ENCODE measurements at places on chromosomes 7 and 10. TPM values are rescaled to one million over a fixed set of nuclear protein-coding genes. Genes with fewer than 3 reads are reported as not detected.

Gene TMEM196
- not detected for total RNA-seq

Gene TRIM73
- 1.2 TPM for total RNA-seq

Gene C7orf57
- total RNA-seq: not detected

Gene HOXA2
- 2.2 TPM for total RNA-seq

Gene CTAGE6
- total RNA-seq: not detected

DNA sequence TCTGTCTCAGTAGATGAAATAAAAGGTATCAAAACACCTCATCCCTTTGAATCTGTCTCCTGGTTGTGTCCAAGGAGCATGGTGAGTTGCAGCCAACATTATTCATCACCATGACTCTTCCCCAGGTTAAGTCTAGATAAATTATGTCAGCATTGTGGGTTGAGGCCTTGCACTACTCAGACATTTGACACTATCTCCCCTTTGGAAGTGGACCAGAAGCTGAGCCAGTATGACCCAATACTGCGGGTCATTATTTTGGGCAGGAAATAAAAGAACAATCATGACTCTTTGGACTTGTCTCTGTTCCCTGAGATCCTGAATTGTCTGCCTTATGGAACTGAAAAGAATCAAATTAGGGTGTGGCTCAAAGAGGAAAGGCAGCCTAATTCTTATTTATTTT, 168.2 kb upstream of the FAM171A1 start:
- DNase-seq: no peak

GRCh38 chr7:4861673-4862072, at the start of gene PAPOLB:
Gene PAPOLB, minus strand, starts transcription at chr7:4862030. Its CDS starts 220 bp downstream, at chr7:4861810.
- no peak for DNase-seq

- DNase-seq: no peak
Measured at GRCh38 chr7:17493446-17493845, 195.0 kb downstream of the AHR start.

GRCh38 chr7:117385363-117386109, 41.8 kb downstream of the ASZ1 start:
- peak; percentile 47 for DNase-seq

DNA sequence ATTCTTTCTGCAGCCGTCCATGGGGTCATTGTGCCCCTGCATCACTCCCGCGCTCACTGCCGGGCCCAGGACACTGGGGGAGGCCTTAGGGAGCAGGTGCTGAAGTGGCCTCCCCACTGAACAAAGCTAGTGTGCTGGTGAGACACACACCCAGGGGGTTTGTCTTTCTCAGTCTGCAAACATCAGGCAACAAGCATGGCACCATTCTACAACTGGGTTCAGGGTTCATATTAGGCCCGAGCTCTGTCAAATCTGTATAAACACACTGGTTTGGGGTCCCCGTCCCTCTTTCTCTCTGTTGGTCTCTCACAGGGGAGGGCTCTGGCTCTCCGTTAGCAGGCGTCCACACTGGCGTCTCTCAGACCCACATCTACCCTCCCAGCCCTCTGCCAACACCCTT, 11.1 kb upstream of the PPP2R2D start:
- DNase-seq: no peak

- DNase-seq: no peak
Measured at GRCh38 chr7:31478721-31479120, 35.2 kb upstream of the ITPRID1 start.
